ENCODE measurements at places on chromosomes 2 and 18.

DNA sequence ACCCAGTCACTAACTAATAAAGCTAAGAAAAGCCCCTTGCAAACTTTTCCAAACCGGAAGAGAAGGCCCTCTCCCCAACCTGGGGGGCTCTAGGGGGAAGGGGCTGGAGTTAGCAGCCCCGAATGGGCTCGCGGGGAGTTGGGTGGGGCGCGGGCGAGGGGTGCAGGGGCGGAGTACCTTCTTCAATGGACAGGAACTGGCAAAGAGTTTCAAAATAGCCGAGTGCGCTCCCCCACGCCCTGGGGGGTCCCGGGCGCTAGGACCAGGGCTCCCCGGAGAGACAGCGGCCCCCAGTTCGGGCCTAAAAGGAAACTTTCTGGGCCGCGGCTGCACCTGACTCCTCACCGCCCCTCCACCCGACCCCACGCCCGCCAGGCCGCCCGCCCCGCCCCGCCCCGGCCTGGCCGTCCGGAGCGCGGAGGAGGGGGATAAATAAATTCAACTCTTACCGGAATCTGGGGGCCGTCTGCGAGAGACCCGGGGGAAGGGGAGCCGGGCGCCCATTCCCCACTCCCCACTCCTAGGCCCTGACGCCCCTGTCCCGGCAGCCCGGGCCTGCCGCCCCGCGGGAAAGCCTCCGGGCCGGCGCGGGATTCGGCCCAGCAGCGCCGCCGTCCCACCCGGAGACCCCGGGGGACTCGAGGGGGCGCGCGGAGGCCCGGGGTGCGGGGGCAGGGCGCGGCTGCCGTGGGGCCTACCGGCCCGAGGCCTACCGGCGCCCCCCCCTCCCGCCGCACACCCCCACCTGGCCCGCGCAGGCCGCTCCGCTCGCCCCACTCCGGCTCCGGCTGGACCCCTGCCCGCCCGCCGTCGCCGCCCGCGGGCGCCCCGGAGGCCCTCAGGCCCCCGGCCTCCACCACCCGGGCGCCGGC, 868 bp downstream of the INO80D start:
- no peak for DNase-seq

DNA sequence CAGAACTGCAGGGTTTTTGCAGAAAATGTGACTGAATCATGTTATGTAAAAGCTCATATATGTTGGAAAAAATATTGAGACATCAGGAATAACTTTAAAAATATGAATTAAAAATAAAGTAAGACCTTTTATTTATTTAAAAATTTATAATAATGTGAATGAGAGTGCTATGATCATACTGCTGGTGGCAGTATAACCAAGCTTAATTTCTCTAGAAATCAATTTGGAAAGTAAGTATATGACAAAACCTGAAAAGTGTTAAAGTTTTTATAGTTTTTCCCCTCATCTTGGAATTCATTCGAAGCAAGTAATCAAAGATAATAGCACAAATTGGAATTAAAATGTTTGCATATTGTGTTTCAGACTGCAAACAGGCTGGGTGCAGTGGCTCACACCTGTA, 7.5 kb downstream of the SLC39A10 start:
- DNase-seq, result no peak

- no peak for DNase-seq
Measured at GRCh38 chr18:25982153-25982552, 108.3 kb downstream of the SS18 start.

DNA sequence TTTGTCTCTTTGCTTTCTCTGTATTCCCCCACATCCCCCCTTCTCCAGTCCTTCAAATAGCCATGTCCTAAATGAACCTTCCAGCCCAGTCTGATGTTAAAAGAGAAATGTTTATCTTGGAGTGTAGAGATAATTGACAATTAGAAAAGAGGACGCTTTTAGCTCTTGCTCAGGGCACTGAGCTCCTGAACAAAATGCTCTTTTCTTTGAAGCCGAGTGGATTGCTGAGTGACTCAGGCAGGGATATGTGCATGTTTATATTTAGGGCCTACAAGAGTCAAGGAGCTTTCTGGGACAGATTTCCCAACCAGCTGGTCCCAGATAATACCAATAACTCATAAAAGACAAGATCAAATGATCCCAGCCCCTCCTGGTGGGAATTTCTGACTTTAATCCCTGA, 88.0 kb upstream of the SETBP1 start:
- no peak for DNase-seq

DNA sequence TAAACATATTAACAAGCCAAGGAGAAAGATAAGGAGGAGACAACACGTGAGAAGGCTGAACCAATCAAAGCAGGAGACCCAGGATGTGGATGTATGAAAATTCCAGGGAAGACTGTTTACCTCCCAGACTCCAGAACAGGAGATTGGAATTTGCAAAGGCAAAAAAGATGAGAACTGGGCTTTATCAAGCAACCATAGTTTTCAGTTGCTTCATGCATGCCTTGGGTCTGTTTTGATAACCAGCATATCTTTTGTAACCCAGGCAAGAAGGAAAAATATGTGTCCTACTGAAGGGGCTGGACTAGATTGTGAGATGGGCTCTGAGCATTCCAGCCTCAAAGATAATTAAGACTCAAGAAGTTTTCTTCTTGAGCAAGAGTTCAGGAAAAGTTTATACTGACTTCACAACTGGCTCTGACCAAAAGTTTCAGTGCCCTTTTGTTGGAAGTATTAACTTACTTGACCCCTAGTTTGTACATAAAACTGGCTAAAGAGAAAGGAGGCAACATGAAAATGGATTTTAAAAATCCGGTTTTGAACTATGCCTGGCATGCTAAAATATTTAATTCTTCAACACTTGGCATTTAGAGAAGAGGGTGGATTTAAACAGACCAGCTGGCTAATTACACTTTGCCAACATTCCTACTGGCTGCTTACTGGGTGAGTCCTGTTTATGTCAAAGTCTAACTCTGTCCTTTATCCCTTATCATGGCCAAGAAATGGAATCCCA, 79.3 kb upstream of the CD28 start:
- DNase-seq, result no peak

DNA sequence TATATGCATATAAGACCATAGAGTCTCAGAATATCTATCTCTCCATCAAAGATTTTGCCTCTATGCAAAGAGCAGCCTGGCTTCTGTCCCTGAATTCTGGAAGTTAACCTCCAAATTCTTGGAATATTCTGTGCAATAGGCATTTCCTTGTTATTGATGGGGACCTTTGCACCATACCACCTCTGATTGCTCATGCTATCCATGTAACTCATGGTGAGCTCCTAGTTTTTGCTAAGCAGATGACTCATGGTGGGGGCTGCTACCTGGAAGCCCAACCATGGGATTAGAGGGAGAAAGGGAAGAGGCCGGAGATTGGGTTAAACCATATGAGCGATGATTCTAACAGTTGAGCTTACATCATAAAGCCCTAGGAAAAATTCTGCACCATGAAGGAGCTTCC, 310.2 kb upstream of the FIGN start:
- no peak for DNase-seq
